SJSA1 (cell line): ENCODE measurements at places on chromosomes 3 and 15.

GRCh38 chr15:91881569-91882297 is 28.2 kb downstream of the SLCO3A1 start:
- no peak for DNase-seq

DNA sequence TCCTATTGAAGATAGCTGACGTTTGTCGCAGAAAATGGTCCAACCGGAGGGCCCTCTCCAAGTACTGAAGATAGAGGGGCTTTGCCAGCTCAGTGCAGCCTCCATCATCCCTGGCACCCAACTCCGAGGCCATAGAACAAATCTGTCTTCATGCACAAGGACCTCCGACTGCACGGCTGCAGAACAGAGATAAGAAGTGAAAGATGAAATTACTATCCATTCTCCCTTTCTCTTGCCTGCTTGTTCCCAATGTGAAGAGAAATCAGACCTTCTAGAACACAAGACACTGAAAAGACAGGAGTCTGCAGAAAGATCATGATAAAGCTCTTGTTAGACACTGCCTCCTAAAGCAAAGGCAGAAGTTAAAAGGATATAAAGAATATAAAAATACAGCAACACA is 19.9 kb downstream of the INO80 start:
- no peak for DNase-seq

- DNase-seq, result no peak
These were observed 22.5 kb downstream of the TMEM202 start for GRCh38 chr15:72420576-72420975.

- DNase-seq, result no peak
These were observed 41.4 kb downstream of the ROBO2 start for GRCh38 chr3:77081240-77081661.

- DNase-seq, result no peak
These were observed 452.0 kb downstream of the GABRG3 start for GRCh38 chr15:27422997-27423396.

DNA sequence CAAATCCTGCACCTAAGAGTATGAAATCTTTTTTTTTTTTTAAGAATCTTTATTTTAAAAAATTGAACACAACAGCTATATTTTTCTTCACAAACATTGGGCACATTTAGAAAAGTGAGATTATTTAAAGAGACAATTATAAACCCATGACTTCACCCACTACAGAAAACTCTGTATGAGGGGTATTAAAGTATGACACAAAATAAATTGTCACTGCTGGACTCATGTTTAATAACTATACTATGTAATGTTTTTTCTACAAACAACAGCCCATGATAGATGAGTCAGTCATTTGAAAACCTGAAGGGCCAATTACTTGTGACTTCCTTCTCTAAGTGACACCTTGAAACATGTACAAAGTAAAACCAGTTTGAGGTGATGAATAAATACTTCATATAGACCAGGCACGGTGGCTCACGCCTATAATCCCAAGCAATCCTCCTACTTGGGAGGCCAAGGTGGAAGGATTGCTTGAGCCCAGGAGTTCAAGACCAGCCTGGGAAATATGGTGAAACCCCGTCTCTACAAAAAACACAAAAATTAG is 36.0 kb downstream of the AQR start:
- DNase-seq, result no peak

GRCh38 chr3:116864590-116864927 is 155.0 kb downstream of the TUSC7 start:
- DNase-seq, result no peak

- no peak for DNase-seq
These were observed 95.8 kb upstream of the ADAMTSL3 start for GRCh38 chr15:83558146-83558545.

DNA sequence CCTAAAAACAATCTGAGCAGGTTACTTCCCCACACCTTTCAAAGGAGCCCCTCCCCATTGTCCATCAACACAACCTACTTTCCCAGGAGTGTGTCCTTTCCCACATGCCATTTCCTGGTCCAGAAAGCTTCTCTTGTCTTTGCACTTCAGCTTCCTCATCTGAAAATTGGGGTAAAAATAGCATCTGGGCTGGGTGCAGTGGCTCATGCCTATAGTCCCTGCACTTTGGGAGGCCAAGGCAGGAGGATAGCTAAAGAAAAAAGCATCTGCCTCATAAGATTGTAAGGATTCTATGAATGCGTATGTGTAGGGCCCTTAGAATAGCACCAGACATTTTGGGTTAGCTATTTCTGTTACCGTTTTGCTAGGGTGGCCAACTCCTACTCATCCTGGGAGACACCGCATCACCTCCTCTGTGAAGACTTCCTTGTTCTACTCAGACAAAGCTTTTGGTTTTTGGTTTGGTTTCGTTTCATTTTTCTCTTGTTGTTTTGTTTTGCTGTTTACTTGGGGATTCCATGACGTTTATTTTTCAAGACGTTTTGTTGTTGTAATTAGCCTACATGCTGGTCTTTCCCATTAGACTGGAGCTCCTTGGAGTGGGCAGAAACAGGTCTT is 224.4 kb upstream of the TLE3 start:
- no peak for DNase-seq

- no peak for DNase-seq
These were observed 611.2 kb upstream of the CFAP20DC start for GRCh38 chr3:59660852-59661625.
